CD8-positive, alpha-beta memory T cell (primary cell): ENCODE measurements at places on chromosomes 3 and 15. TPM values are rescaled to one million over a fixed set of nuclear protein-coding genes. Genes with fewer than 3 reads are reported as not detected.
A peak's percentile ranks its signal among the peaks of the same experiment; 100 is the strongest.

GRCh38 chr15:75732809-75733451, 20.3 kb upstream of the CSPG4 start:
- no peaks in the 10 kb centered on the region for H3K27me3 ChIP-seq
- H3K27ac ChIP-seq = no peak overlapping the region
- peak; percentile 55 for DNase-seq
- no peak overlapping the region for H3K4me3 ChIP-seq
- no peaks in the 10 kb centered on the region for H3K4me1 ChIP-seq
- no peaks in the 10 kb centered on the region for H3K36me3 ChIP-seq

- no peak for DNase-seq
- H3K27ac ChIP-seq = no peak overlapping the region
- H3K27me3 ChIP-seq = no peaks in the 10 kb centered on the region
- H3K4me1 ChIP-seq = no peaks in the 10 kb centered on the region
- H3K36me3 ChIP-seq = no peaks in the 10 kb centered on the region
Measured at GRCh38 chr3:174276826-174277225, 582.3 kb upstream of the NAALADL2 start.

DNA sequence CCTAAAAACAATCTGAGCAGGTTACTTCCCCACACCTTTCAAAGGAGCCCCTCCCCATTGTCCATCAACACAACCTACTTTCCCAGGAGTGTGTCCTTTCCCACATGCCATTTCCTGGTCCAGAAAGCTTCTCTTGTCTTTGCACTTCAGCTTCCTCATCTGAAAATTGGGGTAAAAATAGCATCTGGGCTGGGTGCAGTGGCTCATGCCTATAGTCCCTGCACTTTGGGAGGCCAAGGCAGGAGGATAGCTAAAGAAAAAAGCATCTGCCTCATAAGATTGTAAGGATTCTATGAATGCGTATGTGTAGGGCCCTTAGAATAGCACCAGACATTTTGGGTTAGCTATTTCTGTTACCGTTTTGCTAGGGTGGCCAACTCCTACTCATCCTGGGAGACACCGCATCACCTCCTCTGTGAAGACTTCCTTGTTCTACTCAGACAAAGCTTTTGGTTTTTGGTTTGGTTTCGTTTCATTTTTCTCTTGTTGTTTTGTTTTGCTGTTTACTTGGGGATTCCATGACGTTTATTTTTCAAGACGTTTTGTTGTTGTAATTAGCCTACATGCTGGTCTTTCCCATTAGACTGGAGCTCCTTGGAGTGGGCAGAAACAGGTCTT, 224.4 kb upstream of the TLE3 start:
- H3K36me3 ChIP-seq = no peaks in the 10 kb centered on the region
- no peaks in the 10 kb centered on the region for H3K27me3 ChIP-seq
- no peak for DNase-seq

FEZF2 gene
- not detected for polyA plus RNA-seq

CACNA2D2 gene
- polyA plus RNA-seq = 2.6 TPM

- no peak overlapping the region for H3K27ac ChIP-seq
- H3K4me1 ChIP-seq = no peaks in the 10 kb centered on the region
- no peak for DNase-seq
- H3K4me3 ChIP-seq = no peak overlapping the region
- no peaks in the 10 kb centered on the region for H3K27me3 ChIP-seq
- no peaks in the 10 kb centered on the region for H3K36me3 ChIP-seq
Measured at GRCh38 chr3:156010829-156011228, 109.5 kb upstream of the KCNAB1 start.

GRCh38 chr3:52061121-52061910, 4.9 kb upstream of the DUSP7 start:
- no peaks in the 10 kb centered on the region for H3K36me3 ChIP-seq
- no peak overlapping the region for H3K27ac ChIP-seq
- no peaks in the 10 kb centered on the region for H3K27me3 ChIP-seq
- H3K4me1 ChIP-seq = peaks cover 7% of the 10 kb centered on the region
- H3K4me3 ChIP-seq = no peak overlapping the region

CCDC39 gene
- not detected for polyA plus RNA-seq

DNA sequence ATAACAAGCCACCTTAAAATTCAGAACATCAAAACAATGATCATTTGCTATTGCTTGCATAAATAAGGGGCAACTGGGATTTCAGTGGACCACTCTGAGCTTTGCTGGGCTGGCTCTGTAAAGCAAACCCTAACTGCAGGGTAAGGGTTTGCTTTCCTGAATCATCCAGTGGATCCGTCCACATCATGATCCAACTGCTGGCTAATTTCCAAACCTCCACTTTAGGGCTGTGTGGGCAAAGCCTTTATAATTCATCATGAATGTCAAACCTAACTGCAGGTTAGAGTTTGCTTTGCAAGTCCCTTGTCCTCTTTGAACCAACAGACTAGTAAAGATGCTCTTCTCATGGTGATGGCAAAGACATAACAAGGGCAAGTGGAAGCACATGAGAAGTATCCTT, 76.1 kb downstream of the SYNPR start:
- no peak for DNase-seq
- no peak overlapping the region for H3K27ac ChIP-seq
- no peak overlapping the region for H3K4me3 ChIP-seq
- H3K27me3 ChIP-seq = no peaks in the 10 kb centered on the region
- H3K4me1 ChIP-seq = no peaks in the 10 kb centered on the region
- H3K36me3 ChIP-seq = no peaks in the 10 kb centered on the region

DNA sequence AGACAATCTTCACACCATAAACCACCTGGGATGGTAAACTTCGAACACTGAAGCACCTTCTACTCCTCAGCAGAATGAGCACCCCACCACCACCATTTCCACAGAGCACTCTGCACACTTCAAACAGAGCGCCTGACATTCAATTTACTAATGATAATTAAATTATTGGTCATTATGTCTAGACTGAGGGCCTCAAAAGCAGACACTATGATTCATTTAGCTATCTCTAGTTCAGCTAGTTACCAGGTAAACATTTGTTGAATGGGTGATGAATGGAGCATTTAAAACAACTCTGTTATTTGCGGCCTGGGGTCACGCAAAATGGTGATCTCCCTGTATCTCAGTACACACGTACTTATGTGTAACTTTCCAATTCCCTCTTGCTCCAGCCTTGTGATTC, 40.9 kb downstream of the ACAP2 start:
- H3K4me1 ChIP-seq = peaks cover 21% of the 10 kb centered on the region
- no peak overlapping the region for H3K4me3 ChIP-seq
- H3K27me3 ChIP-seq = no peaks in the 10 kb centered on the region
- no peak for DNase-seq
- no peak overlapping the region for H3K27ac ChIP-seq
- H3K36me3 ChIP-seq = no peaks in the 10 kb centered on the region

GOLGA6L10 gene
- 0.16 TPM for polyA plus RNA-seq

APBA2 gene
- 38.8 TPM for polyA plus RNA-seq

SERPINI2 gene
- not detected for polyA plus RNA-seq

DNA sequence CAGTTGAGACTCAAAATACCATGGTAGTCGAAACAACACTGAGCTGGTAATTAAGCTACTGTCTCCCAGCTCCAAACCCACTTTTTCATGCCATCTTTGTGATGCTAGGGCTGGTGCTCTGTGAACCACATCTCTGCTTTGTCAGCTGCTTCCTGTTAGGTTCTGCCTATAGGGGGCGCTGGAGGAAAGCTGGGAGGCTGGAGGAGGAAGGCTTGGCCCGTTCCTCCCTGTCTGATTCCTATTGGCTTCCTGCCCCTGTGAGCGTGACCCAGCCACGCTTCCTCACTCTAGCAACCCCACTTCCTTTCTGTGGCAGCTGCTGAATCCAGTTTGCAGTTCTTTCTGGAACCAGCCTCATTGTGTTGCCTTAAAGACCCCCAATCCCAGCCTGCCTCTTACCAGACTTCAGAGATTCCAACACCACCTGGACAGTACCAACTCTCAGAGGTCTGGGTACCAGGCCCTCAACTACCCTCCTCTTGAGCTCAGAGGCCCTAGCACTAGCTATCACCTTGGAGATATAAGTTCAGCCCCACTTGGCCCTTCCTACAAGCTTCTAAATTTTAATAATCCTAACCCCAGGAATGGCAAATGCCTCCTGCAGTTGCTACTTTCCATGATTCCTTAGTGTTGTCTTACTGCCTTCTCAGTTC, 120.9 kb downstream of the ERC2 start:
- no peaks in the 10 kb centered on the region for H3K27me3 ChIP-seq
- DNase-seq = no peak
- H3K4me3 ChIP-seq = no peak overlapping the region
- no peak overlapping the region for H3K27ac ChIP-seq
- no peaks in the 10 kb centered on the region for H3K36me3 ChIP-seq
- H3K4me1 ChIP-seq = no peaks in the 10 kb centered on the region

GRCh38 chr15:65724464-65725215, 67.5 kb downstream of the DENND4A start:
- no peak overlapping the region for H3K27ac ChIP-seq
- no peak overlapping the region for H3K4me3 ChIP-seq
- peaks cover 19% of the 10 kb centered on the region for H3K36me3 ChIP-seq
- no peak for DNase-seq
- no peaks in the 10 kb centered on the region for H3K4me1 ChIP-seq
- H3K27me3 ChIP-seq = no peaks in the 10 kb centered on the region

PLA2G4D gene
- polyA plus RNA-seq = not detected

- no peaks in the 10 kb centered on the region for H3K36me3 ChIP-seq
- DNase-seq = no peak
- no peaks in the 10 kb centered on the region for H3K4me1 ChIP-seq
- no peaks in the 10 kb centered on the region for H3K27me3 ChIP-seq
Measured at GRCh38 chr3:127608362-127608718, 10.1 kb downstream of the MCM2 start.

- no peaks in the 10 kb centered on the region for H3K36me3 ChIP-seq
- peaks cover 4% of the 10 kb centered on the region for H3K27me3 ChIP-seq
- no peak overlapping the region for H3K27ac ChIP-seq
- H3K4me3 ChIP-seq = no peak overlapping the region
Measured at GRCh38 chr3:141663993-141664392, 74.1 kb upstream of the RNF7 start.

DNA sequence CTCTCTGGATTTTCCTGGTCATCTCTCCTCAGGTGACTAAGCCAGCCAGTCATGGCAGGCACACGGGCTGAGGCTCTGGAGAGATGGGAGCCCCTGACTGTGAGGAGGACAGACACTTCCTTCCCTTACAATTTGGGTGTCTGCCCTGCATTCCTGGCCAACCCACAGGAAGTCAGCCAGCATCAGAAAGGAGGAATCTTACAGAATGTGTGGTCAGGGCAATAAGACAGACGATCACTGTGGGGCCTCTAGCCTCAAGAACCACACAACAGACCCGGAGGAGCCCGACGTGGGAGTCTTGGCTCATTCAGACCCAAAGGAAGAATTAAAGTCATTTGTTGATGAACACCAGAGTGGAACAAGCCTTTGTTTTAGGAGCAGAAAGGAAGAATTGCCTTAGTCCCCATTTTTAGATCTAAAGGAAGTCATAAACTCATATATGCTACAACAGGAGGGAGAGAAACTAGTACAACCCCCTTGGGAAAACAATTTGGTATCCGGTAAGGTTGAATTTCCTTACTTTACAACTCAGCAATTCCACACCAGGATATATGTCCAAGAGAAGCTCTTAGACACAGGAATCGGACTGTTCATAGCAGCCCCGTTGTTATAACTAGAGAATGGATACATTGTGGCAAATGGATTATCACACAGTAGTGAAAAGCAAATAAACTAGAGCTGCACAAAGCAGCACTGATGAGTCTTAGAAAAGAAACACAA, 62.2 kb downstream of the ABTB1 start:
- H3K4me3 ChIP-seq = no peak overlapping the region
- no peaks in the 10 kb centered on the region for H3K27me3 ChIP-seq
- H3K36me3 ChIP-seq = no peaks in the 10 kb centered on the region
- no peaks in the 10 kb centered on the region for H3K4me1 ChIP-seq

ACKR2 gene
- polyA plus RNA-seq = not detected

- H3K27ac ChIP-seq = no peak overlapping the region
- no peak for DNase-seq
- no peak overlapping the region for H3K4me3 ChIP-seq
- H3K36me3 ChIP-seq = no peaks in the 10 kb centered on the region
Measured at GRCh38 chr15:78684657-78685056, 43.6 kb upstream of the CHRNB4 start.

GOLGA8T gene
- polyA plus RNA-seq = not detected
